ENCODE measurements at places on chromosomes 7 and 10.

GRCh38 chr10:14385596-14386593, 55.2 kb upstream of the FRMD4A start:
- DNase-seq = no peak
- no peak overlapping the region for H3K4me3 ChIP-seq
- H3K4me1 ChIP-seq = peaks cover 34% of the 10 kb centered on the region
- no peak overlapping the region for H3K27ac ChIP-seq
- H3K27me3 ChIP-seq = no peaks in the 10 kb centered on the region

DNA sequence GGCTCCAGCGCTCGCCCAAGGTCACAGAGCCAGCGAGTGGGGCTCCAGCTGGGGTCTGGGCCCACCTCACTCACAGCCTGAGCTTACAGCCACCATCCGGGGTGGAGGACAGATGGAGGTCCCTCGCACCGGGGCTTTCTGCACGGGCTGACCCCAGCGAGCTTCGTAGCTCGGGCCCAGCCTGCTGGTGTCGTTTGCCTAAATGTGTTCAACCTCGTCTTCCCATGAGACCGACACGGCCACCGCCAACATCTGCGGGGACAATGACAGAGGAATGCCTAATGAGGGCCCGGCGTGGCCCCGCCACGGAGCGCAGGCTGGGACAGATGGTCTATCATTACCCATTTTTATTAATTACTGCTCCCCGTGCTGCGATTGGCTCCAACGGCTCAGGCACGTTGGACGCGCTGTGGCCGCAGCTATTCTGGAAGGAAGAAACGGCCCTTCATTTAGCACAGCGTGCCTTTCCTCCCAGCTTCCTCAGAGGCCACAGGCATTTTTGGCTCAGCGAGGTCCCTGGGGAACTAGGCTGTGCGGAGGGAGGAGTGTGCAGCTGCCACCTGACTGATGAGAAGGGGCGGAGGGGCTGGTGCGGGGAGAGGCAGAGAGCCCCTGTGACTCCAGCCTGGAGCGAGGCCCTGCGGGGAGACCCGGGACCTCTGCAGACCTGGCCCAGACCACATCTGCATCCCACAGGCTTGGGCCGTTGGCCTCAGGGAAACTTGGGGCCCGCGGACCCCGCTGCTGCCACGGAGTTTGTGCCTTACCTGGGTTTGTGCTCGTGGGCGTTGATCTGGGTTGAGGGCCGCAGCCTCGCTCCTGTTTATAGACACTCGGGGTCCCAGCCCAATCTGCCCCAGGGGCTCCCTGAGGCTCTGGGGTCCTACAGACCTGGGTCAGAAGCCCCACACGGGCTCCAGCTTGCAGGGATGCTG, 22.9 kb upstream of the ELFN1 start:
- no peaks in the 10 kb centered on the region for H3K36me3 ChIP-seq
- no peak overlapping the region for H3K4me3 ChIP-seq
- H3K4me1 ChIP-seq = no peaks in the 10 kb centered on the region

DNA sequence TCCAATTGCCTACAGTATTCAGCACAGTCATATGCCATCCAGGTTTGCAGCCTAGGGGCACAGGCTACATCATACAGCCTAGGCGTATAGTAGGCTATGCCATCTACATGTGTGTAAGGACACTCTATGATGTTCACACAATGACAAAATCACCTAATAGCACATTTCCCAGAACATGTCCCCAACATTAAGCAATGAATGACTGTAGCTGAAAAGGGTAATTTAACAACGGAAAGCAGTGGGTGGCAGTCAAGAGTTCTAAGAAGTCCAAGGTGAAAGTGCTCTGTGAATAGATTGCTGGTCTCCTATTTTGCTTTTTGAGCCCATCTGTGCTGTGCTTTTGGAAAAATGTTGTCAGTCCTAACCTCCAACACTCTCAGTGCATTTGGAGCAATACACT, 162.6 kb downstream of the KLF6 start:
- no peak overlapping the region for H3K27ac ChIP-seq
- H3K4me3 ChIP-seq = no peak overlapping the region
- DNase-seq = no peak
- peaks cover 8% of the 10 kb centered on the region for H3K4me1 ChIP-seq

DNA sequence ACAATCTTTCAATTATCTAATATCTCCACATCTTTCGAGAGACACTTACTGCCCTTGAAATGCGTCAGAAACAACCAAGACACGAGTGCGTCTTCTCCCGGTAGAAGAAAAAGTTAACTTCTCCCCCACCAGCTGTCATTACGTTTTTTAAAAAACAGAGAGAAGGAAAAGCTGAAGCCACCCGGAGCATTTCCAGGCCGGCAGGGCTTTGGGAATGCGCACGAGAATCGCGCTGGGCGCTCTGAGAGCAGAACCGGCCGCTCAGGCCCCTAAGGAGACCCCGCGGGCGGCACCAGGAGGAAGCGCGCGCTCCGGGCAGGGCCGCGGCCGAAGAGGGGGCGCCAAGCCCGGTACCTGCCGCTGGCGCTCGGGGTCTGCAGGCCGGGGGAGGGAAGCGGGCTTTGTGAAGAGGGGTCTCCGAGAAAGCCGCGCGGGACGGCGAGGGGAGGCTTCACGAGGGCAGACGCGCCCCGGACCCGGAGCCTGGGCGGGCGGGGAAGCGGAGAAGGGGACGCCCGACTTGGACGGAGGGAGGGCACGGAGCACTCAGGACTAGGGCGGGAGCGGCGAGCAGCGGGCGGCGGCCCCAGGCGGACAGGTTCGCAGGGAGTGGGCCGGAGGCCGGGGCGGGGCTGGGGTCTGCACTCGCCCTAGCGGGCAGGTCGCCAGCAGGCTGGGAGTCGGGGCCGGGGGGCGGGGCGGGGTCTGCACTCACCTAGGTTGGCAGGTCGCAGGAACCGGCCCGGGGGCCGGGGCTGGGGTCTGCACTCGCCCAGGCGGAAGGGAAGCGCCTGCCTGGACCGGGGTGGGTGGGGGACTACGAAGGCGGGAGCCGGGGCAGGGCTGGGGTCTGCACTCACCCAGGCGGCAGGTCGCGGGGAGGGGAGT, 932 bp downstream of the ESYT2 start:
- peak overlapping the region; percentile 91 for H3K27ac ChIP-seq
- H3K4me1 ChIP-seq = peaks cover 39% of the 10 kb centered on the region
- H3K4me3 ChIP-seq = peak overlapping the region; percentile 83
- no peak for DNase-seq
- H3K27me3 ChIP-seq = no peaks in the 10 kb centered on the region
- H3K36me3 ChIP-seq = peaks cover 8% of the 10 kb centered on the region

DNA sequence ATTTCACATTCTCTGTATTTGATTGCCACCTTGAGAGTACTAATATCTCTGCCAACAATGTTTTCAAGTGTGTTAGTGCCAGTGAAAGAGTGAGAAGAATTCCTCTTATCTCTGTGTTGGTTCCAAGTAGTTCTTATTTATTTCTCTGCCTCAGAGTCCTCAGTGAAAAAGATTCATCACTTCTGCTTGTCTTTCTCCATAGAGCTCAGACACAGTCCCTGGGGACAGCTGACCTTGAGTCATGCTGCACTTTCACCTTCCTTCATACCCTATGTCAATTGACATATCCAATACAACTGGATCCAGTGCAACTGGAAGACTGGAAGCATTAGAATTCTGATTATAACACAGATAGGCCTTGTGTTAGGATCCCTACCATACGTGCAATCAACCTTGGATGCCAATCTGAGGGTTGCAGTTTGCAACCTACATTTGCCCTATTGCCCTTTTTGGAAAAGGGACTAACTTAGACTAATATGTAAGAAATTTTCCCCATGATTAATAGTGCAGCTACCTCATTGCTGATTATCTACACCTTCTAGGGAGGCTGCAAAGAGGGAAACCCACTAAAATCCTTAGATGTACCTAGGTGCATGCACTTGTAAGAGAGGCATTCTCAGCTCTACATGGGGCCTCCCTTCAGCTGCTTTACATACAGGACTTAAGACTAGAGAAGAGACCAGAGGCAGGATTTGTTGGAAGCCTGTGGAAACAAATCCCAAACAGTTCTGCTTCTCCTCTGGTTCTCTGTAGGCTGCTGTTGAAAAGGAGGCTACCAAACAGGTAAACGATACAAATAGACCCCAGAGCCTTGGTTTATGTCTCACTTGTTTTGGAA, 8.4 kb downstream of the IFIT2 start:
- H3K27me3 ChIP-seq = no peaks in the 10 kb centered on the region
- no peak overlapping the region for H3K27ac ChIP-seq
- H3K4me3 ChIP-seq = no peak overlapping the region
- DNase-seq = no peak
- no peaks in the 10 kb centered on the region for H3K4me1 ChIP-seq

- H3K4me1 ChIP-seq = peaks cover 5% of the 10 kb centered on the region
- peak overlapping the region; percentile 41 for H3K27ac ChIP-seq
- no peak overlapping the region for H3K4me3 ChIP-seq
- no peaks in the 10 kb centered on the region for H3K27me3 ChIP-seq
- H3K36me3 ChIP-seq = no peaks in the 10 kb centered on the region
These were observed 736.6 kb downstream of the AUTS2 start for GRCh38 chr7:70334871-70335270.

DNA sequence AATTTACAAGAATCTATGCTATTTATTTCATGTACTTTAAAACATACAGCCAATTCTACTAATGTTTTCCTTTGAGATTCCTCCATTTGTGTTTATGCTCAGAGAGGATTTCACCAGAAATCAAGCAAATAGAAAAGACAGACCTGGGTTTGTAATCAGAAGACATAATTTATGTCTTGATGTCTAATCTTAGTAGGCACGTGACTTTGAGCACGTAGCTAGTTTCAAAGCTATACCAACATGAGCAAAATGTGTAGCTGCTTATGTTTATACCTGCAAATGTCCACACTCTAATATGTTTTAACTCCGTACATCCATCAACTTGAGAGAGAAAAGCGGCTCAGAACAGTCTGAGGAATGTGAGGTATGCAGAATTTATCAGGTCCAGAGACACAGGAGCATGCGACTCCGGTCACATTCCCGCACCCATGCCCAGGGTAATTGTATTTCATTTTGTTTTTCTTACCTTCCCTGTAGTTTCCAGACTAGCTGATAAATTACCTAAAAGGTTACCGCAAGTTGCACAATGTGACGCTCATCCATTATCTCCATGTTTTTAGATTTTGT, 40.0 kb downstream of the SVOPL start:
- H3K4me3 ChIP-seq = no peak overlapping the region
- no peaks in the 10 kb centered on the region for H3K36me3 ChIP-seq
- H3K4me1 ChIP-seq = peaks cover 5% of the 10 kb centered on the region
- DNase-seq = no peak
- H3K27ac ChIP-seq = no peak overlapping the region

DNA sequence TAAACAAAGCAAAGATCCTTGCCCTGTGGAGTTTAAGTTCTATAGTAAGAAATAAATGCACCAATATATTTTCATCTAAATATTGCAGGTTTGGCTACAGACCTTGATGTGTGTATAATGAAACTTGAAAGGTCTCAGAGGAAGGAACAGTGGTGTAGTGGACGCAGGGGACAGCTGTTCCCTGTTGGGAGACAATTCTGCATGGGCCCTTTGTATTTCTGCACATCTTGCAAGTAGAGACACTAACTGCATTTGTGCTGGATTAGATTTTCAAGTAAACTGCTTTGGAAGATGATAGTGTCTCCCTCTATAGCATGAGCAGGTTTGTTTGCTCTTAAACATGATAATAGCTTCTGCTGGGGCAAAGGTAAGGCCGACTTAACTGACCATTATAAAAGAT, 57.5 kb upstream of the FAM133B start:
- peaks cover 3% of the 10 kb centered on the region for H3K36me3 ChIP-seq
- H3K27ac ChIP-seq = no peak overlapping the region
- no peak overlapping the region for H3K4me3 ChIP-seq
- peaks cover 9% of the 10 kb centered on the region for H3K4me1 ChIP-seq
- DNase-seq = no peak

DNA sequence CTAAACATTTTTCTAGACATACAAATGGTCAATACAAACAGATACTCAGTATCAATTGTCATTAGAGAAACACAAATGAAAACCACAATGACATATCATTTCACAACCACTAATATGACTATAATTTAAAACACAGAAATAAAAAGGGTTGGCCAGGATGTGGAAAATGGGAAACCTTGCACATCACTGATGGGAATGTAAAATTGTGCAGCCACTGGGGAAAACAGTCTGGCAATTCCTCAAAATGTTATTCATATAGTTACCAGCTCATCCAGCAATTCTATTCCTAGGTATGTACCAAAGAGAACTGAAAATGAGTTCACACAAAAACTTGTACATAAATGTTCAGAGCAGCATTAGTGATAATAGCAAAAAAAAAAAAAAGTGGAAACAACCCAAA, 106.1 kb upstream of the LRRTM3 start:
- H3K4me1 ChIP-seq = no peaks in the 10 kb centered on the region
- DNase-seq = no peak
- H3K4me3 ChIP-seq = no peak overlapping the region
- H3K27me3 ChIP-seq = no peaks in the 10 kb centered on the region
- H3K36me3 ChIP-seq = no peaks in the 10 kb centered on the region

DNA sequence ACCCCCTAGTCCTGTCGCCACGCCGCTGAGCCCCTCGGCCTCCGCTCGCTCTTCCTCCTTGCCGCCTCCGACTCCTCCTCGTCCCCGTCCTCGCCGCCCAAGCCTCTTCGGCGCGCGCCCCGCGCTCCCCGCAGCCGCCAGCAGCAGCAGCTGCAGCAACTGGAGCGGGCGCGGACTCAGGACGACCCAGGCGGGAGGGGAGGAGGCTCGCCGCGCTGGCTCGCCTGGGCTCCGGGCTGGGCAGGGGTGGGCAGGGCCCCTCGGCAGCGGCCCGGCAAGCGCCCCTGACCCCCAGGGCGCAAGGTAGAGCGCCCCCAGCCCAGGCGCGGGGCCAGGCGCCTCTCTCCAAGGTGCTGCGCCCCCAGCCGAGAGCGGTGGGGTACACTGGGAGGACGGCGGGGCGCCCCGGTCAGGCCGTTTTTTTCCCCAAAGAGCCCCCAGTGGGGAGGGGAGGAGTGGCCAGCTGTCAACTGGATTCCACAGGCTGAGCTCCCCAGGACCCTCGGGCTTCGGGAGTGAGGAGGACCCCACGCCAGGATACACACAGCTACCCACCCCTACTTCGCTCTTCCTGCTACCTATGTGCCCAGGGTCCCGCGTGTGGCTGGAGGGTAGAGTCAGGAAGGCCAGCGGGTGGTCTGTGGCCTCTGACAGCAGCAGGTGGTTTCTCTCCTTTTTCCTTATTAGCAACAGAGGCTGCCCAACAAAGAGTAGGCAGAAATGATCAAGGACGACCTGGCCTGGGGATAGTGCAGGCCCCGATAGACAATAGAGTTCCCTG, 903 bp upstream of the KCNMA1 start:
- H3K36me3 ChIP-seq = no peaks in the 10 kb centered on the region
- H3K4me3 ChIP-seq = no peak overlapping the region
- H3K27ac ChIP-seq = no peak overlapping the region
- peaks cover 26% of the 10 kb centered on the region for H3K27me3 ChIP-seq
- peaks cover 2% of the 10 kb centered on the region for H3K4me1 ChIP-seq

GRCh38 chr7:107186240-107186639, 17.4 kb downstream of the HBP1 start:
- DNase-seq = no peak
- no peak overlapping the region for H3K4me3 ChIP-seq
- no peak overlapping the region for H3K27ac ChIP-seq
- no peaks in the 10 kb centered on the region for H3K27me3 ChIP-seq

GRCh38 chr7:140512317-140513000, 33.2 kb upstream of the MKRN1 start:
- DNase-seq = no peak
- no peaks in the 10 kb centered on the region for H3K4me1 ChIP-seq
- H3K27ac ChIP-seq = no peak overlapping the region
